ENCODE measurements at places on chromosomes 5 and 9.

DNA sequence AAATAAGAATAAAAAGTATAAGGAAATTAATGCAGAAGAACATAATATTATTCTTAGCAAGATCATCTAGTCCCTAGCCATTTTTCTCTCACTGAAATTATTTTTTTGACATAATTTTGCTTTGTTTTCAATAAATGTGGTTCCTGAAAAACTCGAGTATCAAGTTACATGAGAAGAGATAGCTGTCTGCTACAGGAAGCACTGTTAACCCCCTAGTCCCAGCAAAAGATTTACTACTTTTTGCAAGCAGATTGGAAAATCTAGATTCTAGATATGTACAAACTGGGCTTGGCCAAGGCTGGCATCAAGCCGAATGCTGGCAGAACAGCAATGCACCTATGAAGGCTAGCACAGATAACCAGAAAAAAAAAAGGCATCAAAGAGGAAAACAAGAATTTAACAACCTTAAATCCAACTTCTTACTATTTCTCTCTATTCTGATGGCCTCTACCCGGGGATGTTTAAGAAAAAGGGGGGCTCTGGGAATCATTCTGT, 21.9 kb upstream of the ISCA1 start:
- DNase-seq: no peak

DNA sequence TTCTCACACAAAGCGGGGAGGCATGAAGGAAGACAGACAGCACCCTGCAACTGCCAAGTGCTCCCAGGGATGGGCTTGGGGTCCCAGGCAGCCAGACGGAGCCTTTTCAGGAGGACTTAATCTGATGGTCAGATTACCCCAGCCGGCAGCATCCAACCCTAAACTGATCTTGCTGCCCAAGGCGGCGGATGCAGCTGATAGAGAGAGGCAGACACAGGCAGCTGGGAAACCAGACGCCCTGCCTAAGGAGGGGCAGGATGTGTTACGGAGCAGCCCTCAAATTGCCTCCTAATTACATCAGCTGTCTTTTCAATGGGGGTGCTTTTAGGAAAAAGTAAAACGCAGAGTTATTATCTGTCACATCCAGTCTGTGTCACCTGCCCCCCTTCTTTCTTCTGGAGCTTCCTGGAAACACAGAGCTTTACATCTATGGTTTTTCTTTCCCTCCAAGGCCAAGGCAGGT, 190.9 kb upstream of the PANK3 start:
- DNase-seq: no peak

DNA sequence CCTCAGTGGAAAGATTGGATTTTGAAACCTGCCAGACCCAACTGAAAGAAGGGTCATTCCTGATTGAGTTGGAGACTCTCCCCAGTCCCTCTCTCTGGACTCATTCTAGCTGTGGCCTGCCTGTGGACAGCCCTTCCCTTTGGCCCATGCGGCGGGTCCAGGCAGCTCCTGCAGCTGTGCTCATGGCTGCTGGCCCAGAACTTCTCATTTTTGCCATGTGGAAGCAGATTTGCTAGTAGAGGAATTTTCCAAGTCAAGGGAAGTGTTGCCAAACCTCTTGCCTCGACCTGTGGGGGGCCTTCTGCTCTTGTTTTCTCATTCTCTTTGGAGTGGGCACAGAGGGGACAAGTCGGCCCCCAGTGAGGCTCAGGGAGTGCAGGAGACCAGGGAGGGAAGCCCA, 89.2 kb downstream of the ANKRD33B start:
- no peak for DNase-seq

DNA sequence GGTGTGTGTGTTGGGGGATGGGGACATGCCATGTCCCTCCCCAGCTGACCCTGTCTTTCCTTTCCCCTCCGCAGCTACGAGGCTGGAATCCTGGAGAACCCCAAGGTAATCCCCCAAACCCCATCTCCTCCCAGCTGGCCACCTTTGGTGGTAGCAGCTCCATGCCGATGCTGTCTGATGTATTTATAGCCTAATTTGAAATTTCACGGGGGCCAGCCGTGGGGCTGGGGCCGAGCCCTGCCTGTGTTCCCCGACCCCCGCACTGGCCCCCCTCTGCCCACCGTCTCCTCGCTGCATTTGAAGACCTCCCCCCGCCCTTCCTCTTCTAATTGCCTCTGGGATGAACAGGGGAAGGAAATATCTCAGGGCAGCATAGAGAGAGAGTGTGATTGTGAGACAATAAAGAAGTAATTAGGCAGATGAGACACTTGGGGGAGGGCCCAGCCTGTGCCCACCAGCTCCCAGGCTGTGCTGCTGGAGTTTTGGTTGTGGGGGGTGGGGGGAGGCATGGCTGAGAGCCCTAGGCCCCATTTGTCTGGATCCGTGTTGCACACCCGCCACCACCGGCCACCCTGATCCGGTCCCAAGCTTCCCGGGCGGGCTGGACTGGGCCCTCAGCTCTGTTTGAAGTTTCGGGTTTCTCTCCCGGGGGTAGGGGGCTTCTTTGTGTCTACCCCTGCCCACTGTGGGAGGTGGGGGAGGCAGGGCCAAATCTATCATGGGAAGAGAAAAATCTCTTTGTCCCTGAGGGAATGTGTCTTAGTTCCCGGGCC, 26.8 kb downstream of the ASS1 start:
- DNase-seq: no peak

DNA sequence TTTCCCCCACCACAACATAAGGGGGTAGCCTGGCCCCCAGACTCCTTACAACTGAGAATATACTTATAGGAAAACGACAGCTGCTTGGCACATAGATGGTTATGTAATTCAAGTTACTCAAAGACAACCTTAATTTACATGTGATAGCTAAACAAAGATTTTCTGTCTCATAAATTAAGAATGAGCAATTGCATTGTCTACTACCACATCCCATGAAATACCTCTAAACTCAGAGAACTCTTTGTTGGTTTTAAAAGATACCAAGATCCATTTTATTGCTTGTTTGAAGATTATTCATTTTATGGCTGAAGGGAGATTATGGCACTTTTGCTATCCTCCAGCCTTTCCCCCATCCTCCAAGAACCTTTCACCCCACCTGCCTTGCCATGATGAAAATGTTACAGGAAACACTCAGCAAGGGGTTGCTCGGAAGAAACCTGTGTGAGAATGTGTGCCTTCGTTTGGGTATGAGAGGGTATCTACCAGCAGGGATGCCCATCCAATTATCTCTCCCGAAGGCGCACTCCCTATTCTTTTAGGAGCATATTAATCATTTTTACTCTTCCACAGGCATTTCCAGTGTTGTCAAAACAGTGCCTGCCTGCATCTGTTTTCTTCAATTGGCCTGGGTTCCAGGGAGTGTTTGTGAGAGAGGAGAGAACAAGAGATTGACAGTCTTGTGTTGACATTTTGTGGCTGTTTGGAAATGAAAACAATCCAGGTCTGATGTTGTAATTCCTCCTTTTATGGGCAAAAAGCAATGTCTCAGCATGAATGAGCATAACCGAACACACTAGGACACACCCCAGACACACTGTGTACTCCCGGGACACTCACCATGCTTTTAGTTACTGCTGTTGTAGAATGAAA, 208.0 kb upstream of the ANKRD55 start:
- DNase-seq: no peak

- no peak for DNase-seq
Measured at GRCh38 chr9:133273098-133273497, 1.9 kb downstream of the ABO start.

DNA sequence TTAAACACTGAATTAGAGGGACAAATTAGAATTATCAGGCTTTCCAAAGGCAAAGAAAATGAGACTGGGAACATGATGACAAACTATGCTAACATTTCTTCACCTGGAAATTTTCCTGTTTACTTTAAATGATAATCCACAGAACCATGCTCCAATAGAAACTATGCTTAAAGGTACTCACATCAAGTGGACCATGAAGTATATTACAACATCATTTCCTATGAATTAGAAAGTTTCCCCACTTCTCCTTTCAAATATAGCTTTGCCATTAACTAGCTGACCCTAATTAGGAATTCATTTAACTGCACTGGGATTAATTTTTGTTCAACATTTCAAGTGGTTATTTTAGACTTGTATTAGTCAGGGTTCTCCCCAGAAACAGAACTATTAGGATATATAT, 81.4 kb downstream of the DTWD2 start:
- DNase-seq: no peak

DNA sequence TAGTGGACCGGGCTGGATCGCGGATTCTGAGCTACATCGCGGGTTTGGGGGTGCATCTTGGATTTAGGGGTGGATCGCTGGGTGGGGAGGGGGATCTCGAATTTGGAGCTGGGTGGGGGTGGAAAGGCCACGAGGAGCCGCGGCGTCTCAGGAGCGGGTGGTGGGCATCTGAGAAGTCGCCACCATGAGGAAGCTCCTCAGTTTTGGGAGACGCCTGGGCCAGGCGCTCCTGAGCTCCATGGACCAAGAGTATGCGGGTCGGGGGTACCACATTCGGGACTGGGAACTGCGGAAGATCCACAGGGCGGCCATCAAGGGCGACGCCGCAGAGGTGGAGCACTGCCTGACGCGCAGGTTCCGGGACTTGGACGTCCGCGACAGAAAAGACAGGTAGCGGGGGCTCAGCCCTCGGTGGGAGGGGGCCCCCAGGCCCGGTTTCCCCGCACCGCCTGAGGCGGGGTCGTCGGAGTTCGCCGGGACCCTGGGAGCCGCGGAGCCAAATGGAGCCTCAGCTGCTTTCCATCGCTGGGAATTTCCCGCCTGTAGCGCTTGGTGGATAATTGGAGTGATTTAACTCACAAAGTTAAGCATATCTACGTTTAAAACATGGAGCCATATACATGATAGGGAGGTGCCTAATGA, 376 bp downstream of the ANKRD18B start:
- no peak for DNase-seq

- DNase-seq: peak; percentile 74
Measured at GRCh38 chr9:36148311-36149051, 11.9 kb downstream of the GLIPR2 start.

DNA sequence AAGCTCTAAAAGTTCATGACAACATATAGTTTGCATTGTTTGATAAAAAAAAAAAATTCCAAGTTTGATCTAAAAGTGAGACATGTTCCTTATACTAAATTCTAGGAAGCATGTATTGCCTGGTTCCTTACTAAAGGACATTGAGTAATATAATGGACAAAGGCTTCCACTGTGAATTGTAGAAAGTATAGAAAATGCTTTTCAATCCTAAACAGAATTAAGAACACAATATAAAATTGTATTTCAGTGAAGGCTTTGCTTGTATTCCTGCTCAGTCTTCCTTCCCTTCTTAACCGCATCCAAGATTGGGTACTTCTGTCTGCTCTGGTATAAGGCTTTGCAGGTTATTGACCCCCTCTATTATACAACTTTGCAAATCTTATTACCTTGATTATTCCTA, 2.4 kb downstream of the RECK start:
- DNase-seq: no peak

- DNase-seq: no peak
Measured at GRCh38 chr5:141517880-141518617, 29.2 kb downstream of the PCDHGC5 start.

DNA sequence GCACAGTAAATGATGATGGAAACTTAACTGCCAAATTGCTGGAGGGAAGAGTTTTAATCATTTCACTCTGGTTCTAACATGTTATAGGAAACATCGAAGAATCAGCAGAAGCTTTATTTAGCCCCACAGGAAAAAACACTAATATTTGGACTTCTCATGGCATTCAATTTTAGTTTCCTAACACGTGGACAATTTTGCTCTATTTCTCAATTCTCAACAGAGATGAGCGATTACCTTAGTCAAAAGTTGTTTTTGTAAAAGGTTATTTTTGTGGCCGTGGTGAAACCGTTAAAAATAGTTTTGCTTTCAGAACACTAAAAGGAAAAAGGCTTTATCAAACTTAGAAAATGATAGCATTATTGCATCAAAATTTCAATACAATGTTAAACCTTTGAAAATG, 235.2 kb downstream of the PLK2 start:
- DNase-seq: no peak

- DNase-seq: no peak
Measured at GRCh38 chr5:23991406-23991805, 484.0 kb downstream of the PRDM9 start.

DNA sequence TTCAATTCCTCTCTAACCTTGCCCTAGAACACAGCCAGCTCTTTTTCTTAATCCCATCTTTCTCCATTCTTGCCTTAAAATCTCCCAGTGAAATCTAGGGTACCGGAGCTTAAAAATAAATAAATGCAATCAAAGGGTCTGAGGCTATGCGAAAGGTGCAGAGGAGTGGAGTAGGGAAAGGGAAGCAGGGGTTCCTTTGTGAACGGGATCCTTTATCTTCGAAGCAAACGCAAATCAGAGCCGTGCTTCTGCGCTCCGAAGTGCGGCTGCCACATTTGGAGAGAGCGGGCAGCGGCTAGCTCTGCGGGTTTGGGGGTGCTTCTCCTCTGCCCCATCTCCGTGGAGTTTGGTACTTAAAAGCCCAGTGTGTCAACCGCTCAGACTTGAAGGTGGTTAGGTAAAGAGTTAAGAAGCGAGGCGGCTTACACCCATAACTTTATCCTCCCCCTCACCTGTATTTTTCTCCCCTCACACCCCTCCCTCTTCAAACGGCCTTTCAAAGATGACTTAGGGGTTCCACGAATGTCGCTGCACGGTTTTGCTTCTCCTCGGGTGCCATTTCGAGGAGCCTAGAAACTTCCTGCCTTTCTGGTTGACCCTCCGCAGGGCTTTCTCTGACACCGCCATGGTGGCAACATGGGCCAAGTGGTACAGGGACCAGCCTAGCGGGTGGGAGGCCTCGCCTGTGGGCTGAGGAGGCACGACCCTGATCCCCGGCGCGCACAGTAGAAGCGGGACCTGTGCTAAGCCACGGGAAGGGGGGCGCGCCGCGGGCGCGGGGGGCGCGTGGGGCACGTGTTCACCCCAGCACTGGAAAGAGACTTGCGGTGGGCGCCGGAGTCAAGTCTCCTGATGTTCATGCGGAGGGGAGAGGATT, 31.7 kb upstream of the NFIB start:
- no peak for DNase-seq

Data from CD4-positive, alpha-beta T cell treated with Interleukin-4 for 1 hour (primary cell).